ENCODE measurements at places on chromosomes 6 and 20.

DNA sequence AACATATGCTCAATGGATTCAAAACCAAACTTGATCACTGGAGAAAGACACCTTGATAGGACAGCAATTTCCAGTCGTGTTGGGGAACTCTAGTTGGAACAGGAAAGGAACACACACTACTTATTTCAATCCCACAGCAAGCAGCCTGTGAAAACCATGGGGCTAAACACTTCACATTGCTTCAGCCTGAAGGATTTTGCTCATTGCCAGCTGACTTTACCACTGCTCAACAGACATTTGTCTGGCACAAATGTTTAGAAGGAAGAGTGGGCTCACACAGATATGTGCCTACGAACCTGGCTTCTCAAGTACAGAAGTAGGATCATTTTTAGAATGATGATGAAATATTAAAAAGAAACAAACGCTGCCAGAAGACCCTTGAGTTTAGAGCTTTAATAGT is 598.1 kb downstream of the PHF3 start:
- DNase-seq: no peak

- no peak for DNase-seq
These were observed 31.8 kb upstream of the STX16 start for GRCh38 chr20:58619077-58619863.

DNA sequence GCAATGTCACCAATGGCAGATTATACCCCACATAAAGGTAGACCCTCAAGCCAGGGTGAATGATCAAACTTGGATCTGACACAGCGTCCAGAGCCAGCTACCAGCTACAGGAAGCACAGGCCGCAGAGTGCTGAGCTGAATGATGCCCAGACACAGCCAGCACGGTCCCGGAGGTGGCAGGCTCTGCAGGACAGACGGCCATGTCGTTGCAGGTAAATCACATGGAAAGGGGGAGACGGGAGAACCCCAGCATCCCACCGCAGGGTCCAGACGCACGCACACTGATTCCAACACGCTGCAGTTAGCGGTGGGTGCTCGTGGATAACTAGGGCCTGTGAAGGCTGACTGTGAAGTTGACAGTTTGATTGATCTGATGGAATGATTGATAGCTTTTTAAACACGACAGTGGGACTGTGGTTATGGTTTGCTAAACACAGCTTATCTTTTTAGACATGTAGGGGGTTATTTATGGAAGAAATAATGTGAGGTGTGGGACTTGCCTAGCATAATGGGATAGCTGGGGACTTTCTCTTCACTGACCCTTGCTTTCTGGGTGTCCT is 228.5 kb downstream of the ERMARD start:
- DNase-seq: no peak

- DNase-seq: no peak
These were observed 26.3 kb upstream of the TFAP2A start for GRCh38 chr6:10441004-10441654.

DNA sequence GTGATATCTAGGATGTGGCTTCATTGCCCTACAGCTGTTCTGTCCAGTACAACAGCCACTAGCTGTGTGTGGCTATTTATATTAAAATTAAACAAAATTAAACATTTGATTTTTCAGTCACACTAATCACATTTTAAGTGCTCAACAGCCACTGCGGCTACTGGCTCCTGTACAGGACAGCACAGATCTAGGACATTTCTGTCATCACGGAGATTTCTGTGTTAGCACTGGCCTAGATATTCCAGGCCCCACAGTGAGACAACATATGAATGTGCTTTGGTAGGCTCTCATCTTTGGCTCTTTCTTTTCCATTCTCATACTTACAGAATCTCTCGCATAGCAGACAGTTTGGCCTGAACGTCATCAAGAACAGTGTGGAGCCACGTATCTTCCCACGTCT is 48.4 kb upstream of the ZBTB24 start:
- DNase-seq: no peak

DNA sequence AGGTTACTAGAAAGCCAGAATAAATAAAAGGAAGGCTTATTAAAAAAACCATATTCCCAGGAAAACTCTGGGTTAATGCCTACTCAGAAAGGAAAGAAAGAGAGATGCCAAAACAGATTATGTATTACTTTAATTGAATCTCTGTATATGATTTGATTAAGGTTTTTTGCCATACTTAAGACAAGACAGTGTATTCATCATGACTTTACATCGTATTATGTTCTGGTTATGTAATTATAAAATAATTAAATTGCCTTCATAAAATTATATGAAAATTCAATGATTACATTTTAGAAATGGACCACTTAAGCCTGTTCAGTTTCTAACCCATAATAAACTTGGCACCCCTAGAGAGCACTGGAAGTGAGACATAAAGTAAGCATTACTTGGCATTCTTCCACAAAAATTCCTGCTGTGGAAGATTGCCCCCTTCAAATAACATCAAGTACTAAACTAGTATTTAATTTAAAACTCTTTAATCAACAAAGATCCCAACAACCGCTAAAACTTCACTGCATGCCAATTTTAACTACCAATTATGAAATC is 20.8 kb upstream of the IBTK start:
- DNase-seq: no peak

DNA sequence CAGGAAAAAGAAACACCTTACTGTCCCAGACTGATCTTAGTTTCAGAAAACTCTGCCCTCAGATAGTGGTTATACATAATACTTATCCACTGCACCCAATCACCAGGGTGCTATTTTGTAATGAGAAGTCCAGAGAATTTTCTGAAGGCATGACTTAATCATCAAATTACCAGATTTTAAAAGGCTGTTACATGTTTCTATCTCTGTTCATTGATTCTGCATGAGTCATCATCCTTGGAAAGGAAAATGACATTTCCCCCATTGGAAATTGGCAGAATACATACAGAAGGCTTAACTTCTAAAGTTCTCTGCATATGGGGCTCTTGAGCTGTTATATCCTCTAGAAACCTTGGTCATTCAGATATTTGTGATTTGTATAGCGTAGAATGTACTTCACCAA is 587.9 kb upstream of the FLRT3 start:
- no peak for DNase-seq

DNA sequence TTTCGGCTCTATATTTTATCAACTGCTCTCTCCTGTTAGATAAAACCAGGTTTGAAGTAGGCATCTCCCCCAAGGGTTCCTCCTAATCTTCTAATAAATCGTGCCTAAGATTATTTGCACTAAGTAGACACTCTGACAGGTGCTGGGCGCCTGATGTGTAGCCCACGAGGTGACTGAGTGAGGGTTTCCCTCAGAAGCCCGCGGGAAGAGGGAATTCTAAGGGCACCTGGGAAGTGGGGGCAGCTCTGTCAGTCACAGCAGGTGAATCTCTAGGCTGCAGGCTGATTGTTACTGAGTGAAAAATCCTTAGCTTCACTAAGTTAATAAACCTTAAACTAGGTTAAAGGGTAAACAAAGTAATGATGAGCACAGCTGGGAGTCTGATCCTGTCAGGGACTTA is 68.2 kb downstream of the PXDC1 start:
- no peak for DNase-seq

DNA sequence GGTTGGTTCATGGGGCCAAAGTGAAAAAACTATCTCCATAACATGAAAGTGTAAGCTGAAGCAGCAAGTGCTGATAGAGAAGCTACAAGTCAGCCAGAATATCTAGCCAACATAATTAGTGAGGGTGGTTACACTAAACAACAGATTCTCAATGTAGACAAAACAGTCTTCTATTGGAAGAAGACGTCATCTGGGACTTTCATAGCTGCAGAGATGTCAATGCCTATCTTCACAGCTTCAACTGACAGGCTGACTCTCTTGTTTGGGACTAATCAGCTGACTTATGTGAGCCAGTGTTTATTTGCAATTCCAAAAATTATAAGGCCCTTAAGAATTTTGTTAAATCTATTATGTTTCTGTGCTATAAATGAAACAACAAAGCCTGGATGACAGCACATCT is 63.2 kb downstream of the GMDS start:
- no peak for DNase-seq

- no peak for DNase-seq
These were observed 48.0 kb downstream of the MAPK14 start for GRCh38 chr6:36075656-36076055.

DNA sequence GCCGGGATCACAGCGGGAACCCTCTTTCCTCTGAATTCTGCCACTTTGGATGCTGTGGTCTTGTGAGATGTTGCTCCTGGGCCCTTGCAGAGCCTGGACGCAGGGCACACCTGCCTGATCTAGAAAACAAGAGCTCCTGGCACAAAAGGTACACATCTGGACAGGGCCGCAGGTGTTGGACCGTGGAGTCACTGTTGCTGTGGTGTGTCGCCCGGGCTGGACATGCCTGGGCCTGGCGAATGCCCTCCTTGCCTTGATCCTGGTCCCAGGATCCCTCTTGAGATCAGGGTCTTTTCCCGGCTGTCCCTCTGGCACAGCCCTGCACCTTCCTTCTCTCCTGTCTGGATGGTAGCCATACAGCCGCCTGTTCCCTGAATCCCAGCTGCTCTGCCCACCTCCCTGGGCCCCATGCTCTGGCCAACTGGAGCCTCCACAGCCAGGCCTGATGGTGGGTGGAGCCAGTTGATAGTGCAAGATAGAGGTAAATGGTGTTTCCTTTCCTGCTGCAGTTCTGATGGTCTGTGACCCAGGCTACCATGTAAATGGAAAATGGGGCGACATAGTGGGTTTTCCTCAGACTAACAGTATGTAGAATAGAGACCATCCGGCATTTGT is 5.0 kb downstream of the FOXP4 start:
- no peak for DNase-seq

DNA sequence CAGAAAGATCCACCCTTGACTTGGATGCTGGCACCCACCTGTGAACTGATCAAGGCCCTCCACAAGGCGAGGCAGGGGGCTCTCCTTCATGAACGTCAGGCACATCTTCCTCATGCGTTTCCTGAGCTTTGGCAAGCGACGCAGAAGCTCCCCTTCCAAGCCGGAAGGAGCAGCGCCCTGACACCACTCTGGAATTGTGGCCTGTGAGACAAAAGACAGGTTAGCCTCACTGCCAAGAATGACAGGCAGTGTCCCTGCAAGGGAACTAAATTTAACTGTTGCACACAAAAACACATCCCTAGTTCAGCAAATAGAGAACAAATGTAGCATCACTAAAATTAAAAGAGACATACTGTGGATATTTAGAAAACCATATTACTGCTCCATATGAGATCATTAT is 42.0 kb upstream of the LYRM2 start:
- DNase-seq: no peak

DNA sequence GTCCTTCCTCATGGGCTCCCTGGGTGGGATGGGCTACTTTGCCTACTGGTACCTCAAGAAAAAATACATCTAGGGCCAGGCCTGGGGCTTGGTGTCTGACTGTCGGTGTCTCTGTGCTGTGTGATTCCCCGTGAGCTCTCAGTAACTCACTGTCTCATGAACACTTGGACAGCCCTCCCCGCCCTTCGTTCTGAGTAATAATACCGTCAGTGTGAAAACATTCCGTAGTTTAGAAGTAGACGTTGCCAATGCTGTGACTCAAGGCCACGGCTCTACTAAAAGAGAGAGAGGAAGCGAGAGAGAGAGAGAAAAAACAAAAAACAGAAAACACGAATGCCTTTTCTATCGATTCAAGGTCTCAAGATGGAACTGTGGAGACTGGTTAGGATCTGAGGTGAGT is 31.8 kb downstream of the FITM2 start:
- no peak for DNase-seq

DNA sequence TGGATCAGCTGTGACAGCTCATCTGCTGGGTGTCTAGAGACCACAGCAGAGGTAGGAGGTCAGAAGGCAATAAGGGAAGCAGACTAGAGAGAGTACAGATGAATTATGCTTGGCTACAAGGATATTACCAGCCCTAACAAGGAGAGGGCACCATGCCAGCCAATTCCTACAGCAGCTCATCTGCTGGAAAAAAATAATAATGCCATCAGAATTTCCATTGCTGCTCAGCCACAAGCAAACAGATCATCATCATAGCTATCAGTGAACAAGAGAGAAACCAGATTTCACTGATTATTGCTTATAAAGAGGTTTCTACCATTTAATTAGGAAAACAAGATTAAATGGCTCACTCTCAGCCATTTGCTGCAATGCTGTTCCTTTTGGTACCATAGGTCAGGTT is 66.5 kb downstream of the PSMG4 start:
- peak; percentile 74 for DNase-seq

DNA sequence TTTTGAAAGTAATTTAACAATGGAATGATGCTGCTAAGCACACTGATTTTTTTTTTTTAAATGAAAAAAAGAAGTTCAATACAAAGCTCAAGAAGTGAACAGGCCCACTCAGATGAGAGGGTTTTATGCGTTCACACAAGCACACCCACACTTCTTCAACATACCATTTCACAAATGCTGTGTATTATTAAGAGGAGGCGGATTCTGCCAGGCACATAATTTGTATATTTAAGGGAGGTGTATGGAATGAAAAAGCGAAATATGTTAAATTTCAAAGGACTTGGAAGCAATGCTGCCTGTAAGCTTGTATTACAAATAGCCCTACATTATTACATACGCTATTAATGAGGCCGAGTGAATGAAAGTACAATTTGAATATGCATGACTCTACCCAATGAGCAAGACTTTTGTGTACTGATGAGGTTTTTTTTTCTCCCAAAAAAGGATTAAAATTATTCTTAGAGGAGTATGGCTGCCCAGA is 123.9 kb downstream of the INSM1 start:
- no peak for DNase-seq

Measured in NCI-H2029 treated with DMSO at 0.1 percent for 48 hours (cell line).